Activated CD4-positive, CD25-positive, alpha-beta regulatory T cell (primary cell): ENCODE measurements at places on chromosomes 12 and 14.

- no peak for DNase-seq
These were observed 29.5 kb upstream of the MSRB3 start for GRCh38 chr12:65248656-65249633.

- DNase-seq, result no peak
These were observed 324.5 kb downstream of the NUAK1 start for GRCh38 chr12:105814283-105814682.

DNA sequence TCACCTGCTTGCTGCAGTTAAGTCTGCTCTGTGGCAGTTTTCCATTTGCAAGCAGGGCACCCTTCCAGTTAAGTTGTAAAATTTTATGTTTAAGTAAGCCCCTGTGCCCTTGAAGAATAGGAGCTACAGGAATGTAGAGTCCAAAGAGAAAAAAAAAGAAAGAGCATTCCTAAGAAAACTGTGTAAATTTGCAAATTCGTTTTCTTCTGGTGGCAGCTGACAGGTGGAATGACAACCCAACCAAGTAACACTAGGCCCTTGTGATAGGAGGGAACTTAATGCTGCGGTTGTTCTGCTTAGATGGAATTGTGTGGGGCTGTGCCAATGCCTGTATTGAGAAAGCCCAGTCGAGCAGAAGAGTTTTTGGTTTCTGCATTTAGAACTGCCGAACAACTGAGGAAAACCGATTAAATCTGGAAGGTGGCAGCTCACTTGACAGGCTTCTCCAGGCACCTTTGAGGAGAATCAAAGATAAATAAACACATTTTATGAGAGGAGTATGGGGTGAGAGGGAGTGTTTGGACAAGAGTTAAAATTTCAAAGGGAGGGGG is 280.0 kb downstream of the RAD51B start:
- DNase-seq, result no peak

- no peak for DNase-seq
These were observed 252.8 kb downstream of the AEBP2 start for GRCh38 chr12:19692091-19692490.

- no peak for DNase-seq
These were observed 798.1 kb downstream of the NRXN3 start for GRCh38 chr14:78968265-78968664.

GRCh38 chr14:74616507-74616906 is 4.5 kb upstream of the LTBP2 start:
- DNase-seq, result no peak

GRCh38 chr14:101228949-101229541 is 325.5 kb upstream of the RTL1 start:
- DNase-seq, result no peak

- DNase-seq, result no peak
These were observed 89.8 kb downstream of the ACSS3 start for GRCh38 chr12:81167694-81168093.

DNA sequence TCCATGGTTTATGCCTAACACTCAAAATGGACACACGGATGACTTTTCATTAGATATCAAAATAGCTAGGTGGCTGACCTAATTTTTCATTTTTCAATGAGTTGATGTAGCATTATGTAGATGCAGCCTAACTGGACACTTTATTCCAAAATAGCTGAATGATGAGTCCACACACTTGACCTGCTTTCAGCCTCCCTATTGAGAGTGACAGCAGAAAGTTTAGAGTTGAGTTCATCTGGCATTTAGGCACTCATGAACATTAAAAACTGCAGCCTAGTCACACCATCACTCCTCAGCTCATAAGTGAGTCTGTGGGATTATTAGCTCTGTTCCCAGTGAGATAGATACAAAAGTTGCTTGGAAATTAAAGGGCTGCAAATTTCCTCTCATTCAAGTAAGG is 307.3 kb upstream of the PRKD1 start:
- no peak for DNase-seq

DNA sequence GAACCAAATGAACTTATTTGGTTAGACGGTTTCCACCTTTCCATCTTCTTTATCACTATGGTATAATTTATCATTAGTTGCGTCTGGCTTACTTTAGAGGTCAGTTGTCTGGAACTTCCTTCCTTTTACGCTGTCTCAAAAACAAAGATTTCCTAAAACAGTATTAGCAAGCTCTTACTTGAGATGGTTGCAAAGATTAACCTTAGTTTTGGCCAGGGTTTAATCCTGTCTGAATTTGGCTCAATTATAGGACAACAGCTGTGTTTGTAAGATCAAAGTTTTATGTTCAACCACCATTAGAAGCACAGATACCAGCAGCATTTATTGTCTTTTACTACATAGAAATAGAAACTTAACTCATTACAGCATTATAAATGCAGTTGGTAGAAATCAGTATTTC is 7.9 kb upstream of the WASHC3 start:
- DNase-seq, result no peak

DNA sequence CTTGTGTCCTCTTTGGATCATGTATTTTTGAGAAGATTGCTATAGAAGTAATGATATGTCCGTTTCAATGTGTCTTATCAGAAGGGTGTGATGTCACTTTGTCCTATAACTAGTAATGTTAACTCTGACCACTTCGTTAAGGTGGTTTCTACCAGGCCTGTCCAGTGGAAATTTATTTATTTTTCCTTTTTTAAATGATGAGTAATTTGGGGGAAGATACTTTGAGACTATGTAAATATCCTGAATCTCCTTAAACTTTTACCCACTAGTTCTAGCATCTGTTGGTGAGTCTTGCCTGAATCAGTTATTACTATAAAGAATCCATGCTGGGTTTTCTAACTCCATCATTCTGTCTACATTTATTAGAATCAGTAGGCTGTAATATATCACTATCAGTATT is 15.3 kb downstream of the EP400 start:
- no peak for DNase-seq

DNA sequence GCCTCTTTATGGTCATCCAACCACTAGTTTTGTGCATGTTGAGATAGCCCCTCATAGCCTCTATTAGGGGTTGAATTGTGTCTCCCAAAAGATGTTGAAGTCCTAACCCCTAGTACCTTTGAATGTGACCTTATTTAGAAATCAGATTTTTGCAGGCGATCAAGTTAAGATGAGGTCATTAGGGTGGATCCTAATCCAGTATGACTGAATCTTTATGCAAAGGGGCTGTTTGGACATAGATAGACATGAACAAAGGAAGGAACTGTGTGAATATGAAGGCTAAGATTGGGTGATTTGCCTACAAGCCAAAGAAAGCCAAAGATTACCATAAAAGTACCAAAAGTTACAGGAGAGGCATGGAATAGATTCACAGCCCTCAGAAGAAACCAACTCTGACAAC is 209.6 kb downstream of the NUAK1 start:
- no peak for DNase-seq

DNA sequence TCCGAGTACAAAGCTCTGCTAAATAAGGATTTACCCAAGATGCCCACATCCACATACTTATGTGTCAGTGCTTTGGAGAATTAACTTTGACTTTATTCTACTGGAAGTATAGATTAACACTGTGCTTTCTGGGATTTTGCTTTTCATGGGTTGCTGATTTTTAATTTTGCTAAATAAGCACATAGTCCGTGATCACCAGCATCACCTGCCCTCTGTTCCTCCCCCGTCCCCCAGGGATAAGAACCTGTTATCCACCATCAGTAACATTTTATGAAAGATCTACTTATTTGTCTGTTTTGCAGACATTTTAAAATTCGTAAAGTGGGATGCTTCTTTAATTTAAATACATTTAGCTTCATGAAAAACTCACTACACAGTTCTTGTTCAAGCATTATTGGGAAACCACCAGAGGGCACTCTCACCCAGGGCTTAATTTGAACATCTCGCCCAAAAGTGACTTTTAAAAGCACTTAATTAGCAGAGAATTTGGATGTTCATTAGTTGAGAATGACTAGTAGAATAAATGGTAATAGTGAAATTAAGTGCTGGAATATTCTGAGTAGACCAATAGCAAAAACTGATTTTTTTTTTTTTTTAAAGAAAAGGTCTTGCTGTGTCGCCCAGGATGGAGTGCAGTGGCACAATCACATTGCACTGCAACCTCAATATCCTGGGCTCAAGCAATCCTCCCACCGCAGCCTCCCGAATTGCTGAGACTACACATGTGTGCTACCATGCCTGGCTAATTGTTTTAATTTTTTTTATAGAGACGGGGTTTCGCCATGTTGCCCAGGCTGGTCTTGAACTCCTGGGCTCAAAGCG is 35.7 kb downstream of the MRPL42 start:
- DNase-seq, result peak; percentile 44

GRCh38 chr12:16349131-16349460 is 1.7 kb downstream of the MGST1 start:
- no peak for DNase-seq

- DNase-seq, result no peak
These were observed 144.6 kb downstream of the ATP23 start for GRCh38 chr12:58086006-58086405.

- no peak for DNase-seq
These were observed 573 bp downstream of the CKB start for GRCh38 chr14:103521951-103522563.

- DNase-seq, result no peak
These were observed 104.3 kb downstream of the RBM19 start for GRCh38 chr12:113861708-113862312.

- DNase-seq, result no peak
These were observed 67.1 kb upstream of the DDX11 start for GRCh38 chr12:31006416-31007152.

DNA sequence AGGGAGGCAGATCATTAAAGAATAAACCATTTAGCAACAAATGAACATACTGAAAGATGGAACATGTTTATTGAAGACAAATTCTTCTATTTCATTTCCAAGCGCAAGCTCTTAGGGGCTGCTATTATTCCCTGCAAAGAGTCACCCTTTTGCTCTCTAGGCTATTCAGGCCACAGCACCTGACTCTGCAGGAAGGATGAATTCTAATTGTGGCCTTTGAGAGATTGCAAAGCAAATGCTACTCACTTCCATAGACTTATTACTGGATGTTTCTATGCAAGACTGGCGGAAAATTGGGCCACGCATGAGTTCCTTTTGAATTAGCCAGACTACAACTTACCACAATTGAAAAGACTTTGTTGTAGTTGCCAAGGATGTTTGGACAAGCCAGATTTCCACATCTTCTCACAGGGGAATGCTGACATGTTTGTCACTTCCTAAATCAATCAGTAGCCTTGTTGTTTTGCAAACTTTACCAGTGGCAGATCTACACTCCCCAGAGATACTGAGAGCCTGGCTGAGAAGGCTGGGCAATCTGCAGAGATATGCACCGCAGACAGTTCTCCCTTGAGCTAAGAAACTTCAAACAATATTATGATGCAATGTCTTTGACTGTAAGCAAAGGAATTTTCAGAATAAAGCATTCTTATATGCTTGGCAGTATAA is 334.3 kb upstream of the SYT1 start:
- no peak for DNase-seq

- no peak for DNase-seq
These were observed 718 bp upstream of the TROAP start for GRCh38 chr12:49322367-49322707.

DNA sequence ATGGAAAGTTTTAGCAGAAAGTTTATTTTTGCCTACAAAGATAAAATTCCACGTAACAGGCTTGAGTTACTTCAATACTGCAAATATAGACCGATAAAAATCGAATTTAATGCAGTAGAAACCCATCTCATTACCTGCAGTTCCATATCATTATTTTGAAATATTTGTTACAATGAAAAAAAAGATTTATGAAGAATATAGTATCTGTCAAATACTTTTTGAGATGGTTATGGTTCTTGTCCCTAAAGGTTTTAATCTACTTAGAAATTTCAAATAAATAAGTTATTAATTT is 273.5 kb downstream of the ADAMTS20 start:
- no peak for DNase-seq

DNA sequence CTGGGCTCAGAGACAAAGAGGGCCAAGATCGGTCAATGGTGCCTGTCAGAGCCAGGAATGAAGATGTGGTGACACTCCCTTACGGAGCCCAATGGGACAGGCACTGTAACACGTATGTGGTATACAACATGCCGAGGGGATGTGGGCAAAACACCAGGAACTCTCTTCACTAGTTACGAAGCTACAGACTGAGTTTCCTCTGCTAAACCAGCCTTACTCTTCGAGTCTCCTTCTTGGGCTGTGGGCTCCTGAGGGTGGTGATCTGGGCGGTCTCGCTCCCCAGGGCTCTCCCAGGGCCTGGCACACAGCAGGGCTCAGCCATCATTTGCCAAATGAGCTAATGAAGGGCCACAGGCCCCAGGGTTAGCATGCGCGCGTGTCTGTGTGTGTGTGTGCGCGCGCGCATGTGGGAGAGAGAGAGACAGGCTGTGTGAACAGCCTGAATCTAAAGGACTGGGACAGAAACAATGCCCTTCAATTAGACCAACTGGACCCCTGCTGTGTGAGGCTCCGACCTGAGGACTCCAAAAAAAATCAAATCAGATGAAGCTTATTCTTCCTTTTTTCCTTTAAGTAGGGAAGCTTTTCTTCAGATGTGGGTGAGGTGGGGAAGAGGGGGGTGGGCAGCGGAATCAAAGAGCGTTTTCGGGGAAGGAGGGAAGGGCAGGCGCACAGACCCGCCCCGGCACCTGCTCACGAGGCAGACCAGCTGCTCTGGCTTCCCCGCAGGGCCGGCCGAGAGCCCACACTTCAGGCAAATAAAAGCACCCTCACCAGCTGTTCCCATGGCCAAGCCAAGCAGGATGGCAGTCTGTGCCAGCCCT is 42.5 kb downstream of the CCDC88C start:
- DNase-seq, result no peak

DNA sequence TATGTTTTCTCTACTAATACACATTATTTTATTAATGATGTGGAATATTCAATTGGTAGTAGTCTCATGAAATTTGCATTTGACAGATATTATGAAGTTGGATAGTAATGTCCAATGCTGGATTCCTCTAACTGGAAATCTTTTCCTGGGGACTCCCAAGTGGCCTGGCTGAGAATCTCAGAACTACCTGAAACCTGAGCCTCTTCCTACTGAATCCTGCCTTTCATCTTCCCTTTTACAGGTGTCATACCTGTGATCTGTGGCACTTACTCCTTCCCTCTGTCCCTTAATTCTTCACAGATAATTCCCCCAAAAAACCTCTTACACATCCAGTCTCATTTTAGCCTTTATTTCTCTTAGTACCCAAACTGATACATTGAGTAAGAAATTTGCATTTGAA is 89.7 kb upstream of the MYF6 start:
- DNase-seq, result no peak

DNA sequence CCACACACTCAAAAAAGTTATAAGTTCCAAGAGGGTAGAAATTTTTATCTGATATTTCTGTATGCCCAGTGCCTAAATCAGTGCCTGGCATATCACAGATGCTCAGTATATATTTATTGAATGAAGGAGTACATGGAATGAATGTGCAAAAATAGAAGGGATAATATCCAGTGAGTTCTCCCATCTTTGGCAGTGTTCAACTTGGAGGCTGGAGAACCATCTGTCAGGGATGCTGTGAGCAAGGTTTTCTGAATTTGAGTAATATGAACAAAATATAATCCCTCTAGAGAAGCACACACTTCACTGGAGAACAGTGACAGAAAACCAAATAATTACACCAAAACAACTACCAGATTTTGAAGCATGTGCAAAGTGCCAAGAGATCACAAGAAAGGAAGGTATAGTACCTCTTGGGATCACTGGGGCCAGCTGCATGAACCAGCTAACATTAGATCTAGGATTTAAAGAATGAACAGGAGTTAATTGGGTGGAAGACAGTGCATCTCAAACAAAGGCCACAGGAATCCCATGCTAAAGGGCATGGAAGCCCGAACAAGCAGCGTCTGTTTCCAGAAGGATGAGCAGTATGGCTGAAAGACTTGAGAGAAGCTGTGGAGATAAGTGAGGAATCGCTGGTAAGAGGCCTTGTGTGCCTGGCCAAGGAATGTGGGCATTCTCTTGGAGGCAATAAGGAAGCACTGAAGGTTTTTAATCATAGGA is 11.5 kb downstream of the SLC8A3 start:
- DNase-seq, result no peak
